ENCODE measurements at places on chromosomes 11 and 22.

DNA sequence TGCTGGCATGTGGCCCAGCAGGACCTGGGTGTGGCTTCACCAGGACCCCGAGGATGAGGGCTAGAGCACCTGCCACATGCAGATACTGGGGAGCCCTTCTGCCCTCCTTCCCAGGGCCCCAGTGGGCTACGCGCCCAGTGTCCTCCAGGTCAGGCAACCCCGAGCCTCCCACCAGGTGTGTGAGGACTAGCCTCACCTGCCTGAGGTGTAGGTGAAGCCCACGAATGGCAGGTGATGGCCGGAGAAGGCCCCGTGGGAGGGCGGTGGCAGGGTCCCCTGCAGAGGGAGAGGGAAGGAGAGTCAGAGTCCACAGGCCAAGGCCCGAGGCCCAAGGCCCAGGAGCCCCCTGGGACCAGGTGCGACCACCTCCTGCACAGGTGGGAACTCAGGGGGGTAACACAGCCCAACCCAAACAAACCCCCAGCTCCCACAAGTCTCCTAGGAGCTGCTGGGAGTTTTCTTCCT is 6.5 kb downstream of the CDC42BPG start:
- no peak for DNase-seq

DNA sequence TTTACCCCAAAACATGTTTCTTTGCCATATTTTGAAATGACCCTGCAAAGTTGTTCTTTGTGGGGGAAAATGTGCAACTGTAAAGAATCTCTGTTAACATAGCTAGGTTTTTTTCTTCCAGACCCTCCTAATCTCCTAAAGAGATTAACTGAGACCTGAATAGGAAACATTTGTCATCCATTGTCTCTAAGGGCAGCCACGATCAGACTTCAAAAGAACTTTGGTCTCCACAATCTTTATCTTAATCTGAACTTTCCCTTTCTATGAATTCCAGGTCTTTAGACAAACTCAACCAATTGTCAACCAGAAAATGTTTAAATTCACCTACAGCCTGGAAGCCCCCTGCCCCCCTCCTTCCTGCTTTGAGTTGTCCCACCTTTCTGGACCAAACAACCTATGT is 4.6 kb upstream of the LGALS12 start:
- no peak for DNase-seq

DNA sequence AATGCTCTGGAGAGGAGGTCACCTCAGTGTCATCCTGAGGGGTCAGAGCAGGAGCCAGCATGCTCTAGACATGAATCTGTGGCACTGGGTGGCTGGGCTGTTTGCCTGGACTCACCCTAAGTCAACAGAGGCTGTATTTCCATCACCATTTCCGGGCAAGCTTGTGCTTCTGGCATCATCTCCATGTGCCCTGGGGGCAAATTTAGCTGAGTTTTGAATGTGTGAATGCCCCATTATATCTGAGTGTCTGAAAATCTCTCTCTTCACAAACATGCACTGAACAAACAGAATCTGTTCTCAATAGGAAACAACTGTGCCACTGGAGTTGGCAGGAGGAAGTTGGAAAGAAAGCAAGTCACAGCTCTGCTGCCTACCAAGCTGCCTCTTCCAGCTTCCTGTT is 356.2 kb downstream of the GRM5 start:
- no peak for DNase-seq

DNA sequence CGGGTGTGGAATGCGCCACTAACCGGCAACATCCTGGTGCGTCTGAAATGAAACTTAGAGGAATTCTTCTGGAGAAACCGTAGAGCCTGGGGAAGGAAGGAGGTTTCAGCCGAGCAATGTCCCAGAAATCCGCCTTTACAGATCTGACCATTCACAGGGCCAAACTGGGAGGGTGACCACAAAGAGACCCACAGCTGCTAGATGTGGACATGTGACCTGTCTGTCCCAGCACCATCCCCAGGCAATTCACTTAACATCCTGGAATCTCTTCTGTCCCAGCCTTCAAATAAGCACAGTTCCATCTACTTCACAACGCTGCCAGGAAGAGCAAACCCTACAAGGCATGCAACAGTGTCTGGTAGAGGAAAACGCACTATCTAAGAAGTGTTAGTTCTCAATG is 9.8 kb downstream of the MCAT start:
- no peak for DNase-seq

- no peak for DNase-seq
These were observed 160.0 kb upstream of the NCAM1 start for GRCh38 chr11:112801025-112801816.

- peak; percentile 13 for DNase-seq
These were observed 86.4 kb upstream of the SHISAL1 start for GRCh38 chr22:44398856-44399837.

DNA sequence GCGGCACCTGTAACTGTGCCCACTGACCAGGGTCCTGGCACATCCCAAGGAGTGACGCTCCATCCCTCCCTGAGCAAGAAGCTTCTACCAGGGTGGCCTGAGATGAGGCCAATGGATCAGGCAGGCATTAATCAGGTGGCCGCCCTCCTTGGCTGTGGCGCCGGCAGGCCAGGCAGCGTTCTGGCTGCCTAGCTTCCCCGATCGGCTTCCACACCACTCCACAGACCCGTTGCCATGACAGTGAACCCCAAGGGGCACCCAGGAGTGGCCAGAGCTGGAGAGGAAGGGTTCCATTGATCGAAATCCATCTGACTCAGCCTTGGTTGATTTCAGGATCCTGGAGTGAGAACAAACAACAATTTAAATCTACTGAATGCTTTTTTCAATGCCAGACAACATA is 20.5 kb downstream of the LRRC55 start:
- DNase-seq: no peak

GRCh38 chr11:47061429-47062178 is 115.1 kb downstream of the ARFGAP2 start:
- no peak for DNase-seq

GRCh38 chr22:34036931-34037330 is 116.7 kb upstream of the LARGE1 start:
- peak; percentile 28 for DNase-seq

DNA sequence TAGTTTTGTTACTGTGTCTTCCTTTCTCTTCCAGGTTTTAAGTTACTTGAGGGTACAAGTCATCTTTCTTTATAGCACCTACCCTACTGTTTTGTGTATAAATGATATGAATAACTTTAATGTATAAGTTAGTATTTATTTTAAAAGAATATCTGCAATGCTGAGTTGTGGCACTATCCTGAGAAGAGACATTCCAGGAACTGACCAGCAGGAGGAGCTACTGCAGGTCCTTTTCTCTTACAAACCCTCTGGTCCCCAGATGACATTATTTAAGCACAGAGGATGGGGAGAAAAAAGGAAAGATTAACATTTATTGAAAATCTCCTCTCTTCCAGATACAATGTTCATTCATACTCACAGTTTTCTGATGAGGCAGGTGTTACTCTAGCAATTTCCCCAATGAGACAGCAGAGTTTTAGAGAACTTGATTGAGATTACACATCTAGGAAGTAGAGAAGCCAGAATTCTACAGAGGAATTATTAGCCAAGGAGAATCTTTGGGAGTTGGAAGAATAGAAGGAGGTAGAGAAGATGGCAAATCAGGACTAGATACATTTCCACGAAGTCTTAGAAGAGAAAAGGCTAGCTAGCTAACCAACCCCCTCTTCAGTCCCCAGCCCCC is 541.2 kb upstream of the API5 start:
- DNase-seq: peak; percentile 38

- peak; percentile 80 for DNase-seq
These were observed 28.8 kb downstream of the IGSF9B start for GRCh38 chr11:133927690-133928627.

DNA sequence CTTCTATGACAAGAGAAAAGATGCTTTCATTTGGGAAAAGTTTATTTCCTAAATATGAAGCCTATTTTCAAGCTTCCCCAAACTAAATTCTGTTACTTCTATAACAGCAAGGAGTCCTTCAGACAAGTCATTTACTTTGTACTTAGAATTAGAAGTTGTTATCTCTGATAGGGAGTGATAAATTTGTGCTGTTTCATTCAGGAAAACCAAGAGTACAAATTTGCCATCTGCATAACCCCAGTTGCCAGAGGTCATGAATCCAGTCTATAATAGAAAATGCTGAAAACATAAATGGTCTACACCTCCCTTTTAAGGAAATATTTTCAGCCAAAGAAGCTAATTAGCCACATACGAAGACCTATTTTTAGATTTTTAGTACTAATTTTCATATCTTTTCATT is 61.3 kb downstream of the SBF2 start:
- no peak for DNase-seq

GRCh38 chr11:8256271-8257002 is 7.2 kb downstream of the LMO1 start:
- DNase-seq: no peak

GRCh38 chr11:1832211-1832919 is 2.4 kb upstream of the SYT8 start:
- DNase-seq: peak; percentile 54

- DNase-seq: no peak
These were observed 112.9 kb upstream of the GRK3 start for GRCh38 chr22:25451480-25452114.

DNA sequence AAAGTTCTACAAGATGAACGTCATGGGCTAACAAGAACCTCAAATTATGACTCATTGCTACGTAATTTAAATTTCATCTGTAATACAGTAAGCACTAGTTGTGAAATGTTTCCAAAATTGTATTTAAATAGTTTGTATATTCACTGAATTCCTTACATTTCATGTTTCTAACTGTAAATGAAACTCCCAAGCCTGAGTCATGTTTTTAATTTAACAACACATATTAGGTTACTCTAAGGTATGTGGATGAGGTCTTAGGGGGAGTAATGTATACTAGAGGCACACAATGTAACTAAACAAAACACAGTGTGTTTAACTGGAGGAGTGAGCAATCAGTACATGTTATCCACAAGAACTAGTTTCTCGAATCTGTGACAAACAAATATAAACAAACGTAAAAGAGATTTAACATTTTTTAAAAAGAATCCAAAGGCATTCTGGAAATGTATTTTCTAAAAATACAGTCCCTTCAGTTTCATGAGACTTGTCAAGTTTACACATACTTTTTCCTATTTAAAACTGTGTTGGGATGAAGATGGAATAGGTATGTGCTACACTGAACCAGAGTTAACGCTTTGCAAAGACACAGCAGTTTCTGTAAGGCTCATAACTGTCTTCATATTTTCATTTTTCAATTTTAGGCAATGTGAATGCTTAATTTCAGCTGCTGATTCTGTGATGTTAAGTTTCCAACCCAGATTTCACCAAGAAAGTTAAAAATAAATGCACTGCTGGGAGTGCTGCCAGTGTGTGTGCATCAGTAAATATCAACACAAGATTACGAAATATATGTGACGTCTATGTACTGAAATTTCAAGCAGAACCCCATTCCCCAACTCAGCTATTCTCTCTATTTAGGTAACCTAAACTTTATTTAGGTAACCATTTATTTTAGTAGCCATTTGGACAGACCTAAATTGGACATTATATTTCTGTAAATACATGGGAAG is 52.6 kb downstream of the PITPNB start:
- no peak for DNase-seq

DNA sequence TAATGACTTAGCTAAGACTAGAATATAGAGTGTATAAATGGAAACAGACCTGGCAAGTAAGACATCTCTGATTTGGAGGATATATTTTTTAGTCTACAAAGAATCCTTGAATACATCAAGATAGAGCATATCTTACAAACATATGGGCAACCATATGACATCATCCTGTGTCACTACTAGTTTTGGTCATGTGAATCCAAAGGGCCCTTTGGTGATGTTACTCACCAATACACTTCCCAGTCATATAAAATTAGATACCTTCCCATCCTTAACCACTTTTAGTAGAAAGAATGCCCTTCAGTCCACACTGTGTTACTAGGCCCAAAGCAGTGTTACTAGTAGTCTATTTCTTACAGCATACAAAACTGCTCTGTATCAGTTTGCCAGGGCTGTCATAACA is 31.6 kb downstream of the GRIA4 start:
- no peak for DNase-seq

- DNase-seq: no peak
These were observed 324.3 kb downstream of the DYNC2H1 start for GRCh38 chr11:103433386-103434072.

DNA sequence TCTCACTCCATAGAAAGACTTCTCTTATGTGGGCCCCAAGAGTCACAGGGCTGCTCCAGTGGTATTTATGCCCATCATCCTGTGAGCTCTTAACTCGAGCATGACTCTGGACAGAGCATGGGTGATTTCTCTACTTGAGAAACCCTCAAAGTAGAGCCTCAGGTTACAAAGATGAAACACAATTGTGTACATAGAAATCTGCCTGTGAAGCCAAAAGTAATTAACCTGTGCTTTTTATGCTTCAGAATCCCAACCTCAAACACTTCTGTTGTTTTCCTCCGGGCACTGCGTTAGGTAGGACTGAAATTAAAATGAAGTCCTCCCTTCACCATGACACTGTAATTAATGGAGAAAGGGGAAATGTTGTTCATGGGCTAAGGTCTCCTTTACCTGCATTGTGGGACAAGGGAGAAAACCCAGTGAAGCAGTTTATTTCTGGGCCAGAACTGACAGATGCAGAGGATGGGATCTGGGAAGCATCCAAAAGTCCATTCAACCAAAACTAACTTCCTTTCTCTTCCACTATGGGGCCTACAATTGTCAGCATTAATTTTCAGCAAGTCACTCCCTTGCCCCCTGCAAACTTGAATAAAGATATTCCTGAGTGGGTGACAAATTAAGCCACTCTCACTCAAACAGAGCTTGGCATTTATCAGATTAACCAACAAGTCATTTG is 24.1 kb upstream of the POU2AF1 start:
- no peak for DNase-seq

- no peak for DNase-seq
These were observed 88.1 kb downstream of the RELT start for GRCh38 chr11:73464347-73464746.

- peak; percentile 82 for DNase-seq
These were observed 7.6 kb upstream of the KCTD17 start for GRCh38 chr22:37043828-37044538.

GRCh38 chr22:50581950-50582492 is 628 bp downstream of the CHKB start:
- peak; percentile 46 for DNase-seq

DNA sequence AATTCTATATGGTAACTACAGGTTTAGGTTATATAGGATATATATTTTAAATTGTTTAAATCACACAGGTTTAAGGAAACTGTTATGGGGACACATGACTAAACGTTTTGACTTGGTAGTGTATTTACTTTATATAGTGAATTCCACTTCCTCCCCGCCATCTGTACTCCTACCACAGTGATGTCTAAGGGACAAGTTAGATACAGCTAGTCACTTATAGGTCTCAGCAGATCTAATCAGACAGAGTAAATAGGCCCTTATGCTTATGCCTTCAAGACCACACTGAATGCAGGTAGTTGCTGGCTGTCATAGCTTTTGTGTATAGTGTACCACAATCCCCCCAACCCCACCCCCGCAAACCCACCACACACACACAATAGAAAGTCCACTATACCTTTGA is 8.2 kb downstream of the SESN3 start:
- DNase-seq: peak; percentile 30

GRCh38 chr11:21768388-21768787 is 424.5 kb upstream of the ANO5 start:
- no peak for DNase-seq

DNA sequence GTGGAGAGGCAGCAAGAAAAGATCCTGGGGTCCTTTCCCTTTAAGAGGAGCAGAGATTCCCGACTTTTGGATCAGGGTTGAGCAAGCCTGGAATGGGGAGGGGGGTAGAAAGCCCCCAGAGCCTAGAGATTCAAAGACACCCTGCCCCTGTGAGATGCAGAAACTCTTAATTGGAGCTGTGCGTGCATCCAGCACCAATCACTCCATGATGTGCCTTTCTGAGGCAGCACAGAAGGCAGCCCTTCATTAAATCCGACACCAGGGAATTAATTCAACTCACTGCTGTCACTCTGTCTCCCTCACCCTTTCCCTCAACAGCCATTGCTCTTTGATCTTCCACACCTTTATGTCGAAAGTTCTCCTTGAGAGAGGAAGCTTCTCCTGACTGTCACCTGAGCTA is 43.0 kb downstream of the DSCAML1 start:
- DNase-seq: no peak
